NCI-H774 (cell line): ENCODE measurements at places on chromosomes 5 and 9.
A peak's percentile ranks its signal among the peaks of the same experiment; 100 is the strongest.

DNA sequence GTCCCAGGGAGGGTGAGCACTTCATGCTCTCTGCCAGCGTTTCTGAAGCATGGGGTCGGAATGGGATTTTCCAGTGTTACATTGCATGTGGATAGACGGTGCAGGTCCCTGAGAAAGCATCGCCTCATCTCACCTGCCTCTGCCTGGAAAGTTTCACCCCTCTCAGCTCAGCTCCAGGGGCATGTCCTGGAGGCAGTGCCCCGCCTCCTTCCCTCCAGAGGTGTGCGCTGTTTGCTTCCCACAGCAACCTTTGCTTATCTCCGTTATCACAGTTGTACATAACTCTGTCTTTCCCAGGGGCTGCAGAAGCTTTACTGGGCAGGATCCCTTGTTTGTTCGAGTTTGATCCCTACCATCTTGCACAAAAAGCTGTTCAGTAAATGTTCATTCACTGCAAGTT lies 10.7 kb upstream of the CREBRF start:
- DNase-seq: no peak

DNA sequence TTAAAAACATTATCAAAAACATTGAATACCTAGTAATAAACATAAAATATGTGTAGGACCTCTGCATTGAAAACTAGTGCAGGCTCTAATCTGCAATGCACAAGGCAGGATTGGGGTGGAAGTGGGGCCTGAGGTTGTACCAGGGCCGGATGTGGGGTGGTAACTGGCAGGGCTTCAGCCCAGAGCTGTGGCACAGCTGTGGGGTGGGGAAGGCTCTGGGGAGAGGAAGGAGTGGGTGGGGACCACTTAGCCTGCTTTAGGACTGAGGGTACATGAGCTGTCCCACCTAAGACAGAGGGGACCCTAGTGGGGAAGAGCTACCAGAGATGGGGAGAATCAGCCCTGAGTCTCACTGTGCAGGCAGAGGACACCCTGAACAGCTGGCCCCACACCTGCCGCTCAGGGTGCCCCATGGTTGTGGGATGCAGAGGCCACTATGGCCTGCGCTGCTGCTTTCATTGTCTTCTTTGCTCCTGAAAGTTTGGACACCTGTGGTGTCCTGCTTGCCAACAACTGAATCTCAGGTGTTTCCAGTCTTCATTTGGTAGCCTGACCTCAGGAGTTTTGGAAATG lies 311.4 kb downstream of the TLE4 start:
- DNase-seq: no peak

DNA sequence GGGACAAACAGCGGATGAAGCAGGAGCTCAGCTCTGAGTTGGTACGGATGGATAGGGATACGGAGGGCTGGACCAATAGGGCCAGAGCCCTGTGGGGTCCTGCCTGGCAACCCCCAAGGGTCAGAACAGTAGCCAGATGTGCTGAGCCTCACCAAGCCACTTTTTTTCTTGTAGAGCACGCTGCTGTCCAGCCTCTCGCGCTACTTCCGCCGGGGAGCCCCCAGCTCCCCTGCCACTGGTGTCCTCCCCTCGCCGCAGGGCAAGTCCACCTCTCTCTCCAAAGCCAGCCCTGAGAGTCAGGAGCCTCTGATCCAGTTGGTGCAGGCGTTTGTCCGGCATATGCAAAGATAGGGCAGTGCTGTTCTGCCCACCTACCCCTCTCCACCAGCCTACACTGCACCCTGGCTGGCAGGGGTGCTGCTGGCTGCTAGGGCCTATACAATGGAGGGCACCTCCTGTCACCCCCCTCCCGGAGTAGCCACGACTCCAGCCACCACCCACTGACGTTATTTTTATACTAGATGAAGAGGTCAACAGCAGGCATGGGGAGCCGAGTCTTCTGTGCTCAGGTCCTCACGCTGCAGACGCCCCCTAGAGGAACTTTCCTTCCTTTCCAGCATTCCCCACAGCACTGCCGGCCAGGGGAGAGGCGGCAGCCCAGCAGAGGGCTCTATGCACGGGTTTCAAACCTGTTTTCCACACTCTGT lies 21.6 kb downstream of the SH3GLB2 start:
- DNase-seq: peak; percentile 26

DNA sequence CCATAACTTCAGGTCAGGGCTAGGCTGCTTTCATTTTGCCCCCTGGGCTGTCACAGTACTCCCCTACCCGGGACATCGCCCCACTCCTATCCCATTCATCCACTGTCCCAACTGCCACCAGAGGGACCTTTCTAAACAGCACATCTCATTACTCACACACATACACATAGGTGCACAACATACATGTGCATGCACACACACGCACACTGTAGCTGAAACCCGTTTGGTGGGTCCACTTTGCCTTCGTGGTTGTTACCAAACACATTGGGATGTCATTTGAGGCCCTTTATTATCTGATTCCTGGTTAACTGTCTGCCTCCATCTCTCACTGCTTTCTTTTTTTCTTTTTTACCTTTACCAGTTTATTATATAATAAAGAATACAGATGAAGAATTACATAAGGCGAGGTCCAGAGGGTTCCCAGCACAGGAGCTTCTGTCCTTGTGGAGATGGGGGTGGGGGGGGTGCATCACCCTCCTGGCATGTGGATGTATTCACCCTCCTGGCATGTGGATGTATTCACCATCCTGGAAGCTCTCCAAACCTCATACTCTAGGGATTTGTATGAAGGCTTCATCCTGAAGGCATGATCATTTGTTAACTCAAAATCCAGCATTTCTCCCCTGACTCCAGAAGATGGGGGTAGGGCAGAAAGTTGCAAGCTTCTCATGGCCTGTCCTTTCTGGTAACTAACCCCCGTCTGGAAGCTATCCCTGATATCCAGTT lies 186.0 kb downstream of the GOLPH3 start:
- DNase-seq: no peak

DNA sequence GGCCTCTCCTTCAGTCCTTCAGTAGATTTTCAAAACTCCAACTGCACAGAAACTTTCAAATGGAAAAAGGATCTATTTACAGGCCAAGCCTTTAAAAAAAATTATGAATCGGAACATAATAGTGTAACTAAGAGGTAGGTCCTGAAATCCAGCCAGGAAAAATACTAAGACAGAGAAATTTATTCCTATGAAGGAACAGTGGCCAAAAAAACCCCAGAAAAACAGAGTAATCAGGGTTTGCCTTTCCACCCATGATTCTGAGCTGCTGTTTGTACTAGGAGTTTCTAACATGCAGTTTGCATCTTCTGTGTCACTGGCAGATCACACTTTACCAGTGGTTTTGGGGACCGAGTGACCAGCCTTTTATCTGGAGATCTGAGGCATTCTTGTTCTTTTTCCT lies 93.1 kb upstream of the TMED7 start:
- no peak for DNase-seq

DNA sequence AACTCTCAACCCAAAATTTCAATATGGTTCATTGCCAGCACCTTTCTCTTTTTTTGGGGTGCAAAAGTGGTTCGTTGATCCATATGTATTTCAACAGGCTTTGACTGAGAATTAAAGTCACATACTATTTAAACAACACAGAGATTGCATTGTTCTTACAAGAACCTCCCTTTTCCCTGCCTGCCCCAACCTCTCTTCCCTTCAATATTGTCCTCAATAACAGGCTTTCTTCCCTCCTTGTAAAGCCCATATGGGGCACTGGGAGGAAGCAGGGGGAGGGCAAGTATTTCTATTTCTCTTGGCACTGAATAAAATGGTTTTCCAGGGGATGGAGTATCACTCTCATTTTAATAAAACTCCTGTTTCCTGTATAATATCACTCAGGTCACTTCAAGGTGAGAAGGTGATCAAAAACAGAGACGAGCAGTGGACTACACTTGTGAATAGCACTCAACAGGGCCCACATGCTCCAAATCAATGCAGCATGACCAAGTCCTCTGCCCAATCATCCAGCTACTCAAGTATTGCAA lies 65.1 kb downstream of the EFNA5 start:
- no peak for DNase-seq

DNA sequence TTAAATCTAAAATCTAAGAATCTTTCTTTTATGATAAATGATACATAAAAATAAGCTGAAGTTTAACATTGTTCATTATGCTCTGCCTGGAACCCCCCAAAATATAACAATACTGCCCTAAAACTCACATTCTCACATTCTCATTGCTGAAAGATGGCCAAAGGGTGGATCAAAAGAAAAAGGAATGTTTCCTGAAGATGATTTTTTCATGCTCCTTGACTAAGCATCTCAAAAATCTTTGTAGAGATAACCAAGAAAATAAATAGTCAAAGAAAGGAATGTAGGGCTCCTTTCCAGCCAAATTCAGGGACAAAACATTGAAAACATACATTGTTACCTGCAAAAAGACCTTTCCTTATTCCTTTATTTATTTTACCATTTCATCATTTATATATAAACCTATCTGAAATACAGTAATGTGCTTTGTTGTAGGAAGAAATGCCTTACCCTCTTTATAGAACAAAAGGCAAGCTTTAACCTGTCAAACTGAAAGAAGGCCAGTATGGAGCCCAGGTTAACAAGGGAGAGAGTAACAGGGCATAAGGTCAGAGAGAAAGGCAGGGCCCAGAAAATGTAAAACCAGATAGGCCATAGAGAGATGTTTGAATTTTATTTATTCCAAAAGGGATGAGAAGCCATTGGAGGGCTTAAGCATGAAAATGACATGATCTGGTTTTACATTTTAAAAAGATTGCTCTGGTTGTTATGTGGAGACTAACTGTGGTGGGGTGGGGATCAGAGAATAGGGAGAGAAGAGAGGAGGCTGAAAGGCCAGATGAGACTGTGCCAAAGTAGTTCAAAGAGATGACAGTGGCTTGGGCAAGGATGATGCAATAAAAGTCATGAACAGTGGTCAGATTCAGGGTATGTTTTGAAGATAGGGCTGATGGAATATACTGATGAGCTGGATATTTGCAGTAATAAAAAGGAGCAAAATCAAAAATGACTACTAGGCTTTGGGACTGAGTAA lies 37.3 kb upstream of the CDK5RAP2 start:
- no peak for DNase-seq

DNA sequence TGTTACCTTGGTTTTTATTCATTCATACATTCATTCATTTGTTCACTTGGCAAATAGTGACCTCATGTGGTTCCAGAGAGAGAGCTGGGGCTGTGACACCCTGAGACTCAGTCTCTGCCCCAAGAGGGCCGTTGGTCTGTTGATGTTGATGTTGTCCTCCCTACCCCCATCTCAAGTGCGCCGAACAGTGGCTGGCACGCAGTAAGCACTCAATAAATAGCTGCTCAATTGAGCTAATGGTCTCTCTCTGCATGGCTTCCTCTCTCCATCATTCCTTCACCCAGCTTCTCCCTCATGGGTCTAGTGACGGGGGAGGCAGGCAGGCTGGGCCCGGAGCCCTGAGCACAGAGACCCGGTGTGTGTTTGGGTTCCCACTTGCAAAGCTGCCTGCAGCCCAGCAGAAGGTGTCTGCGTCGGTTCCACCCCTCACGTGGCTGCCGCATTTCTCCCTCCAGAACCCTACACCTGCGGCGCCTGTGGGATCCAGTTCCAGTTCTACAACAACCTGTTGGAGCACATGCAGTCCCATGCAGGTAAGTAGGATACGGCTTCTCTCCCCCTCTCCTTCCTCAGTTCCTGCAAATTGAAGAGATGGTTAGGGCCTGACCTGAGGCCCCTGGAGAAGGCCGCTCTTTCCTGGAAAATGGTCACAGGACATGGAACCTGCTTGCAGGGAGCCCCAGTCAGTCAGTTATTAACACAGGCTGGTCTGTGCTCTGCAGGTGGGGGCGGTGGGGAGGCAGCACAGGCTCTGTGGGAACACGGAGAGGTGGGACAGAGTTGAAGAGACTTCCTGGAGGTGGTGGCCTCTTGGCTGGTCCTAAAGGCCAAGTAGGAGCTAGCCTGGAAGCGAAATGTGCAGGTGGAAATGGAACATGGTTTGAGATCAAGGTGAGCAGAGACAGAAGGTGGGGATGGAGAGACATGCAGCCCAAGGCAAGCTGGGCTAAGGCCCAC lies 42.0 kb downstream of the AMBP start:
- no peak for DNase-seq

DNA sequence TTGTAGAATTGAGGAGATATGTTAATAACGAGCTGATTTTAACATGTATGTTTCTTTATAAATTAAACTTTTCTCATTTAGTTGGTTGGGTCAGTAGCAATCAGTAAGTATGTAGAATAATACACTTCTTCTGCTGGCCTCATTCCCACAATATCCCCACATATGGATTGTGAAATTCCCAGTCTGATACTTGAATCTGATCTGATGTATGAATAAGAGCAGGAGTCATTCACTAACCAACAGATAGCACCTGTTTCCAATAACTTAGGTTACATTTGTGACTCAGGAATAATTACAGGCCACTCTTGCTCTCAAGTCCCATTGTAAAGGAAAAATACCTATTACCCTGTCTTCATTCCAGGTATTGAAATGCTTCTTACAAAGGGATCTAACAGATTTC lies 23.9 kb downstream of the SLC36A1 start:
- peak; percentile 5 for DNase-seq

DNA sequence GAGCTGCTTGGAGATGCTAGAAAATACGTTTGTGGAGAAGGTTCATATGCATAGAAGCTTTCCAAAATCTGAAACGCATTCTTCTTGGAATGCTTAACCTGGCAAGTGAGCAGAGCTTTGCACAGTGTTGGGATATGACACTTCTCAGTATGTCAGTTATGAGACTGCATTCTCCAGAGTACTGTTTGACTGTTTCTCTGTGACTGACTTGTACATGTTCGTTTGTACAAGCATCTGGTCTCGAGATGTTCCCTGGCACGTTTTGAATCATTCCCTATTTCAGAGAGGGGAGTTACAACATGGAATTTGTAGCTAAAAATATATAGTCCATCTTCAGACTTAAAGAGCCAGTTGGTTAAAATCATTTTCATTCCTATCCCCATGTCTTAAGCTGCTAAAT lies 272.4 kb downstream of the ARRDC3 start:
- DNase-seq: no peak

DNA sequence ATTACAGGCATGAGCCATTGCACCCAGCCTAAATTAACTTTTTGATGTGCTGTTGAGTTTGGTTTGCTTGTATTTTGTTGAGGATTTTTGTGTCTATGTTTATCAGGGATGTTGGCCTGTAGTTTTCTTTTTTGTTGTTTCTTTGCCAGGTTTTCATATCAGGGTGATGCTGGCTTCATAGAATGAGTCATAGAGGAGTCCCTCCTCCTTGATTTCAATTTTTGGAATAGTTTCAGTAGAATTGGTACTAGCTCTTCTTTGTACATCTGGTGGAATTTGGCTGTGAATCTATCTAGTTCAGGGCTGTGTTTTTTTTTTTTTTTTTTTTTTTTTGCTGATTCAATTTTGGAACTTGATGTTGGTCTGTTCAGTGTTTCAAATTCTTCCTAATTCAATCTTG lies 1164.3 kb upstream of the DMAC1 start:
- DNase-seq: no peak

- DNase-seq: no peak
Measured at GRCh38 chr9:129336601-129337331, 158.7 kb upstream of the IER5L start.

- no peak for DNase-seq
Measured at GRCh38 chr5:1669276-1670155, 130.1 kb downstream of the MRPL36 start.

- no peak for DNase-seq
Measured at GRCh38 chr5:103513701-103514100, 48.9 kb downstream of the NUDT12 start.

GRCh38 chr9:127878001-127878651 lies 651 bp upstream of the AK1 start:
- no peak for DNase-seq
